ENCODE measurements at places on chromosomes 16 and 17. TPM values are rescaled to one million over a fixed set of nuclear protein-coding genes. Genes with fewer than 3 reads are reported as not detected.

- DNase-seq = no peak
These were observed 6.8 kb downstream of the CACNG1 start for GRCh38 chr17:67051155-67051538.

DNA sequence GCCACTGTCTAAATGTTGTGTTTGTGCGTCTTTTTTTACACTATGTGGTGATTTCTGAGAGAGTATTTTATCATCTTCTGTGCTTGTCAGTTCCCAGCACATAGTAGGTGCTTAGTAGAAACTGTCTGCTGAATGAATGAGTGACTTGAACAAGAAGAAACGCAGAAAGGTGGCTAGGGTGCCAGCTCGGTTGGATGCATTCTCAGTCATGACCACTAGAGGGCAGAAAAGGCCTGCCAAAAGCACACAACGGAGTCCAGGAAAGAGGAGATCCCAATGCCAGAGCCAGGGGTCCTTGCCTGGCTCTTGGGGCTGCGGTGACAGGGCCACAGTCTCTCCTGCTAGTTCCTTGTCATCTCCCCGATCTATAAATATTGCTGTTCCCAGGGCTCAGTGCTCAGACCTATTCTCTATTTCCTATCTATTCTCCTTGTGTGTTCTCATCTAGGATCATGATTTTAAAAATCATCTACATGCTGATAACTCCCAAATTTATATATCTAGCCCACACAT, 57.3 kb upstream of the CCL1 start:
- peak; percentile 78 for DNase-seq

GRCh38 chr17:3952186-3952585, 12.1 kb downstream of the ATP2A3 start:
- DNase-seq = no peak

- DNase-seq = peak; percentile 36
These were observed at the start of gene SLFN12L for GRCh38 chr17:35537601-35538141. SLFN12L (minus strand) TSS chr17:35537678; CDS start chr17:35522364, 15,314 bp downstream.

DNA sequence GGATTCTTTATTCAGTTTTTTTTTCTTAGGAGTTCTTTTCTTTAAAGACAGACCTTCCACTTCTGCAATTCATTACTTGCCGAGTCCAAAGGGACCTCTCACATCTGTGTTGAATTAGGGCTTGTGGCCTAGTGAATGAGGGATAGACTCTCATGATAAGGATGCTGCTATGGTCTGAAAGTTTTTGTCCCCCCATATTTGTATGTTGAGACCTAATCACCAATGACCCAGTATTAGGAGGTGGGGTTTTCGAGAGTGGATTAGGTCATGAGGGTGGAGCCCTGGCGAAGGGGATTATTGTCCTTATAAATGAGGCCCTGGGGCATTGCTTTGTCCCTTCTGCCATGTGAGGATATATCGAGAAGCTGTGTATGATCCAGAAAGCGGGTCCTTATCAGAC, 9.5 kb downstream of the KRT12 start:
- DNase-seq = no peak

GRCh38 chr17:49521471-49522356, 26.6 kb downstream of the NGFR start:
- no peak for DNase-seq

ZNF778 gene
- total RNA-seq = 4.7 TPM

- DNase-seq = peak; percentile 69
These were observed 121.9 kb upstream of the GSE1 start for GRCh38 chr16:85491058-85491771.

- no peak for DNase-seq
These were observed 433.8 kb downstream of the SLC39A11 start for GRCh38 chr17:72658675-72659074.

SOX15 gene
- total RNA-seq = 0.16 TPM

DNA sequence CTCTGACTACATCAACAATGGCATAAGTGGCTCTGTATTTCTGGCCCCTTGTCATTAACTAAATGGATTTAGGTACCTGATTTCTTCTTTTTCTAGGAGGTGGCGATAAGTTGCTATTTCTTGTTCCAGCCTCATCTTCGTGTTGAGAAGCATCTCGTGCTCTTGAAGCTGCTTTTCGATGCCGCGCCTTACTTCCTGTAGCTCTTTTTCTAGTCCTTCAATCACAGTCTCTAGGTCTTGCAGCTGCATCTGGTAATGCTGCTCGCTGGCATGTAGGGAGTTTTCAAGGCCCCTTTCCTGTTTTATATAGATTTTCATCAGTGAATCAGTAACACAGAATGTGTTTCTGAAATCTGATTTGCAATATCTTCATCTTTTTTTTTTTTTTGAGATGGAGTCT, 5.1 kb downstream of the KRT222 start:
- peak; percentile 25 for DNase-seq

GRCh38 chr16:79839466-79840341, 239.2 kb upstream of the MAF start:
- no peak for DNase-seq

GNG13 gene
- total RNA-seq = not detected

DNA sequence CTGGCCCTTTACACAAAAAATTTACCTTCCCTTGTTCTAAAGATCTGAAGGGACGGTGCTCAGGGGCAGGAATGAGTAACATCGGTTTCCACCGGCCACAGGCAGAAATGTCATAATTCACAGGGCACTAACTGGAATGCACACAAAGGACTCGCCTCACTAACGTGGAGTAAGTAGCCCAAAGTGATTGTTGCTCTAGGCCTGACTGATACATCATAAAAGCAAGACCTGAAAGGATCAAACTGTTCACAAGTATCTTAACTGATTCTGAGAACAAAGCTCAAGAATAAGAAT, 8.9 kb upstream of the TCF25 start:
- DNase-seq = peak; percentile 41

- DNase-seq = no peak
These were observed 21.6 kb upstream of the EVPL start for GRCh38 chr17:76048711-76049110.

- DNase-seq = no peak
These were observed 21.6 kb downstream of the IGF2BP1 start for GRCh38 chr17:49018748-49019147.

BICDL2 gene
- 1.2 TPM for total RNA-seq

SULT1A2 gene
- 0.26 TPM for total RNA-seq

LDHD gene
- total RNA-seq = 0.21 TPM

PRSS33 gene
- not detected for total RNA-seq

DNA sequence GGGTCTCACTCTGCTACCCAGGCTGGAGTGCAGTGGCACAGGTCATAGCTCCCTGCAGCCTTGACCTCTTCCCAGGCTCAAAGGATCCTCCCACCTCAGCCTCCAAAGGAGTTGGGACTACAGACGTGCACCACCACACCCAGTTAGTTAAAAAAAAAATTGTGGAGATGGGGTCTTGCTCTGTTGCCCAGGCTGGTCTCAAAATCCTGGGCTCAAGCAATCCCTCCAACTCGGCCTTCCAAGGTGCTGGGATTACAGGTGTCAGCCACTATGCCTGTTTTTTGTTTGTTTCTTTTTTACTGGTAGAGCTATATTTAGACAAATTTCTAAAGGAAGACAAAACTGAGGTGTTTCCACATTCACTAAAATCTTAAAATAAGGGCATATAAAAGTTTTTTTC, 1.7 kb downstream of the CMTR2 start:
- no peak for DNase-seq

HLF gene
- 0.95 TPM for total RNA-seq

DNA sequence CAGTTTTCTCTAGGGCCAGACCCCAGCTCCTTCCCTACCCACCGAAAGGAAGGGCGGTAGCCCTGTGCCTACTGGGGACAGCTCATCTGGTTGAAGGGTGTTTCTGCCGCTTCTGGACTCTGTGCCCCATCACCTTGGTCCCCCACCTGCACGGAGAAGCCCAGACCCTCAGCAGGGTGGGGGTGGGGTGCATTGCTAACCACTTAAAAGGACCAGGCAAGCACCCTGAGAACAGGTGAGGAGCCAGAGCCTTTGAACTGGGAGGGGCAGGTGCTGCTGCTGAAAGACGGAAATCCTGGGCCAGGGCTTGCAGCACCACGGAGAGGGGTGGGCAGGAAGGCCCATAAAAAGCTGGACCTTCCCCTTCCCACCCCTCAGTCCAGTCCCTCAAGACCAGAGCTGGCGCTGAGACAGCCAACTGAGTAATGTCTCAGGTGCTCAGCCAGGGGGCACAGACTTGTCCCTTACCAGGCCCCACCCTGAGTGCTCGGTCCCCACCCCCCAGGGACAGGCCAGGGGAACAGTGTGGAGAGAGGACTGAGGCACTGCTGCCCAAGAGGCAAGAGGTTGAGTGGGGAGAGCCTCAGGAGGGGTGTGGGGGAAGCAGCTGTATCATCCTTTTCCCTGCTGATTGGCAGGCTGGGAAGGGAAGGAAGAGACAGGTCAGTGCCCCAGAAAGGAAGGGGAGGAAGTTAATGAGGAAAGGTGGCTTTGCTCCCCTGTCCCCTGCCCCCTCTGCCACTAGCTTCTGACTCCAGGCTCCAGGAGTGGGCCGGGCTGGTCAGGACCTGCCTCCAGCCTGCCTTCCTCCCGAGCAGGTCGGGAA, 10.9 kb upstream of the SP2 start:
- no peak for DNase-seq

Measured in activated CD4-positive, alpha-beta T cell treated with anti-CD3 and anti-CD28 coated beads for 36 hours (primary cell).